Amniotic stem cell (primary cell): ENCODE measurements at places on chromosomes 4 and X.

GRCh38 chrX:127124871-127125270, 305.3 kb downstream of the PRR32 start:
- DNase-seq = no peak

DNA sequence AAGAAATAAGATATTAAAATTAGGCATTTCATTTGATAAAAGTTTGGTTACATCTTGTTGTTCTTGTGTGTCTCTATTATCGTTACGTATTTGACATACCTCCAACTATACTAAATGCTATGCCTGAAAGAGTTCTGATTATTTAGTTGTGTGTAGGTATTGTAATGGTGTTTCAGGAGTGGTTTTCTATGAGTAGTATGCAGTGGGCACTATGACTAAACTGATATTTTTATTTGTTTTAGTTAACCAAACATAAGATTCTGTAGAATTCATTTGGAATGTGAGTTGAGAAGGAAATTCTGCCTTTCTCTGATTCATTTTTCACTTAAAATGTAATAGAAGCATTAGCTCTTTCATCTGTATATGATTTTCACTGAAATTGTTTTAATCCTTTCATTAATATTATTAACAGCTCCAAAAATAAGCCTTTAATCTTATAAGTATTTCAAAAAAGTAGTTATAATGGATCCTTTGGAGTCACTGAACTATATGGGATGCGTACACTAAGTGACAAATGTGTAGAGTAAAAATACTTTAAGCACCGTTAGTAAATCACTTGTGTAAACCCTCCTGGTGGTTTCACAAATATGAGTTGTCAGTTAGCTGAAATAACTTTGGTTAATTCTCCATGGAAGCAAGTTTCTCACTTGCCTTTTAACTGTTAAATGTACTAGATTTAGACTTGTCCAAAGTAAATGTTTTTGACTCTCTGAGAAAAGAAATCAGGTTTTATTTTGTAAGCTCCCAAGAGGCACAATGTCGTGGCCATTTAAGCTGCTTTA, 388.7 kb downstream of the ADGRL3 start:
- no peak for DNase-seq

- no peak for DNase-seq
These were observed 151.6 kb downstream of the CBLL2 start for GRCh38 chrX:22424122-22424915.

DNA sequence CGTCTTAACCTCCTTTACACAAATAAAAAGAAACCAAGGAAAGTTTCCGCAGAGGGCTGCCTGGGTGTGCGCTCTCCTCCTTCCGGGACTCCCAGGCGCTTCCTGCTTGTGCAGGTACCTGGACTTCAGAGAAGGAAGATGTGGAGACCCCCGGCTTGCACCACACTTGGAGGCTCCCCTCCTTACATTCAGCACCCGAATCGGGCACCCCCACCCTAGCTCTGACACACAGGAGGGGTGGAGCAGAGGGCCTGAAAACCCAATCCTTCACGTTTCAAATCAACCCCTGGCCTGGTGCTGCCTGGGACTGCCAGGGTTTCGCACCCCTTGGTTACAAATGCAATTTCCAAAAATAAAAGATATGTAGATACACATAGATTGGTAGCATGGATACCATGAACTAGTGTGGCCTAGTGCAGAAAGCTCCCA, 3.1 kb downstream of the NKX3-2 start:
- DNase-seq = no peak

GRCh38 chr4:38008571-38009021, 48.4 kb downstream of the PTTG2 start:
- DNase-seq = no peak

- no peak for DNase-seq
These were observed 69.9 kb upstream of the BRS3 start for GRCh38 chrX:136417806-136418205.

GRCh38 chr4:168731006-168731636, 234.3 kb downstream of the PALLD start:
- DNase-seq = no peak

DNA sequence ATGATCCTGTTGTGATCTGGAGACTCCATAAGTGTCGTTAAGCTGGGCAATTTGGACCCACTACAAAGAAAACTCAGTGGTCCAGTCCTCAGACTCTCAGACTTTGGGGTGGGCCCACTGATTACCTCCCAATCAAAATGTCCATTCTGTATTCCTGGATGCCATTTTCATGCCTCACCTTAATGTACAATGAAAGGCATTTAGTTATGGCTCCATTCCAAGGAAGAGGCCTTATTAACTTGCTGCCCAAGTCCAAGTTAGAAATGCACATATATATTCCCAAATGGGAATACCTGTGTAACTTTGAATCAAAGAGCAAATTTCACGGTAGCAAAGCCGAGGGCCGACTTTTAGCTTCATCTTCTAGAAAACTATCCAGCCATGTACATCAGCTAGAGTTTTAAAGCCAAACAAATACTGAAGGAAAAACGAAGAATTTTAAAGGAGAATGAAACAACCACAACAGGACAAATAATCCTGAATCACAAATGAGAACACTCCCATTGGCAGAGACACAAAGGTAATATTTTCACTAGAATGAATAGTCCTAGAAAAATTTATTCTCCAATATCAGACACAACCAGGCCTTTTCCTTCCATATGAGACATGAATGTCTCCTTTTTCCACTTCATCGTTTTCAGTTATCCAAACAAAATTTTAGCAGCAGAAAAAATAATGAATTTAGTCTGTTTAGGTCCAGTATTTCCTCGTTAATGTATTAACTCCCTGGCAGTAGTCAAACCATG, 63.7 kb upstream of the HHIP start:
- no peak for DNase-seq

DNA sequence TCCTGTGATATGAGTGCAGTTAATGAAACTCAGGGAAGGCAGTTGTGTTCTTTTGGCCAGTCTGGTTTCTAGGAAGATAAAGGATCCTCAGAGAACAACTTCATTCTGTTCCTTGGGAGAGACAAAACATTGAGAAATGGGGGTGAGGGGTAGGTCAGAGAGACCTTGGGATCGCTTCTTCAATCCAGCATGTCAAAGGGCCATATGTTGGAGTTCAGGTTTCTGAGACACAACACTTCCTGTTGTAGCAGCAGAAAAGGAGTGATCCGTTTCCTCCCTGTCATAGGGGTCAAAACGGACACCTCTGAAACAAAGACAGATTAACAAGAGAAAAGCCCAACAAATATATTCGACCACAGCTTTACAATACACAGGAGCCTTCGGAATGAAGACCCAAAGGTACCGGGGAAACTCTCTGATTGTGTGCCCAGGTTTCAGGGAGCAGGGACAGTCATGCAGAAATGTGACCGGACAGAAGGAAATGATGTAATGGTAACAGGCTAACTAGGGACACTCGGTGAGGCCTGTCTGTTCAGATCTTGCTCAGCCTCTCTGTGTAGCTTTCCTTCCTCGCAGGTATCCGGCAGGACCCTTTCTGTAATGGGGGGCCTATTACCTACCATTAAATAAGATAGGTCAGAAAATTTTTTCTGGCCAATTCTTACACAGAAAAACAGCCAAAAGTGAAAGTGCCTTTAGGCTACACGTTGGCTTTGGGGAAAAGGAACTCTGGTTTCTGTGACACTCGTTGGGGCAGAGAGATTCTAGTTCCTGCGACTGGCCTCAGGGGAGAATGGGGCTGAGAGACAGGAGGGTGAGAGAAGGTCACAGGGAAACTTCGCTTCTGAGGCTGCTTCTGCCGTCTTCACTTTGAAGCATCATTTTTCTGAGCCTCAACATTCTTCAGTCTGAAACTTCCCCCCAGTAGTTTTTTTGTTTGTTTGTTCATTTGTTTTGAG, 103.3 kb upstream of the TLR3 start:
- no peak for DNase-seq

GRCh38 chr4:73817341-73817740, 19.1 kb upstream of the CXCL6 start:
- no peak for DNase-seq

DNA sequence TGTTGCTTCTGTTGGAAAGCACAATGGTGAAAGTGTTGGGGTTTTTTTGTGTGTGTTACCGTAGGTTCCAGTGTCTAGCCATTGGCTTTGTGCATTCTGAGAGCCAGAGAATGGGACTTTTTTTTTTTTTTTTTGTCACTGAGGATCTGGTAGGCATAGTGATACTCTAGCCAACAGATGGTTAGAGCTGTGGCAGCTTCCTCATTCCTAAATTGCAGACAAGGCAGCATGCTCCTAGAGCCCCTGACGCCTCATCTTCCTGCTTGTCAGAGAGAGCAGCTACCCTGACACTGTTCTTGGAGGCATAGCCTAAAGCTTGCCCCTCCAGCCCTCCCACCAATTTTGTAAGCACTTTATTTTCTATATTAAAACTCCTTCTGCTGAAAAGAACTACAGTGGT, 27.0 kb downstream of the ARHGEF9 start:
- DNase-seq = no peak

GRCh38 chrX:87299563-87300160, 217.9 kb upstream of the KLHL4 start:
- DNase-seq = no peak

DNA sequence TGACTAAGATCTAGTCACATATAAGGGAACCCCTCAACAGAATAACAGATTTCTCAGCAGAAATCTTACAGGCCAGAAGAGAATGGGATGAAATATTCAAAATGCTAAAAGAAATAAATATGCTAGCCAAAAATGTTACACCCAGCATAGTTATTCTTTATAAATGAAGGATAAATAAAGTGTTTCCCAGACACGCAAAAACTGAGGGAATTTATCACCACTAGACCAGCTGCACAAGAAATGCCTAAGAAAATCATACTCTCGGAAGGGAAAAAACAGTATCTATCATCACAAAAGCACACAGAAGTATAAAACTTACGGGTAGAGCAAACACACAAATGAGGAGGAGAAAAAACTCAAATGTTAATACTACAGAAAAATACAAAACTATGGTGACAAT, 162.1 kb downstream of the HHIP start:
- DNase-seq = no peak

DNA sequence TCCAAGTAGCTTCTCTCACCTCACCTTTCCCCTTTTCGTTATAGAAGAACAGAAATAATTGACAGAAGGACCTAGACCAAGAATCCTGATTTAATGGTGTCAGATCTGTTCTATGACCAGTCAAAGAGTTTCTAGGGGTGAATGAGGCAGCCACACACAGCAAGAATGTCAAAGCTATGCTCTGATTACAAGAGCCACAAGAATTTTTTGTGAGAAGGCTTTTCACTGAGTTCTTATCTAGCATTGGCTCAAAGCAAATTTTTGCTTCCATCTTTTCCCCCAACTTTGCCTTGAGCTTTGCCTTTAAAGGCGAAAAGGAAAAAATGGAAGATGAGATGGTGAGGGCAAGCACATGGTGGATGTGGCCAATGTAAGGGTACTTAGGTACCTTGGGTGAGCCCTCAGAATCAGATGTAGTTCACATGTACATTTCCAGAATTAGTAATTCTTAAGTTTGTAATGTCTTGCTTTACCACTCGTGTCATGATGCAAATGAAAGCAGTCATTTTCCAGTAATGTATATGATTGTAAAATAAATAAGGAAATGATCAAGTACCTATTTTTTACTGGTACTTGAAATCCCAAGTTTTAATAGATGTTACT, 23.5 kb downstream of the FMR1 start:
- DNase-seq = no peak

- no peak for DNase-seq
These were observed 67.4 kb downstream of the IRF2 start for GRCh38 chr4:184406958-184407391.

DNA sequence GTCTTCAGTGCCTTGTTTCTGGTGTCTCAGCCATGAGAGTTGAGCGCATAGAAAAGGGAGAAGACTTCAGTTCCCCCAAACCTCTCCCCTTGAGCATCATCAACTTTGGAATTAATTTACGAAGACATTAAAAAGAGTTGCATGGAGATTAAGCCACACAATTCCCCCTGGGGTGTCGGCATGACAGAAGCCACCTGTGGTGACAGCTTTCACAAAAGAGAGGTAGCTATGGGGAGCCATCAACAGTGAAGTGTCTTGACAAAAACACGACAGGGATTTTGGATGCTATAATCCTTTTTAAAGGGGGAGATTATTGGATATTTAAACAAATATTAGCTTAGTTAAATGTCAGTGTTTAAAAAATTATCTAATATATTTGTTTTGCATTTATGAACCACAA, 307.6 kb downstream of the LDB2 start:
- no peak for DNase-seq

DNA sequence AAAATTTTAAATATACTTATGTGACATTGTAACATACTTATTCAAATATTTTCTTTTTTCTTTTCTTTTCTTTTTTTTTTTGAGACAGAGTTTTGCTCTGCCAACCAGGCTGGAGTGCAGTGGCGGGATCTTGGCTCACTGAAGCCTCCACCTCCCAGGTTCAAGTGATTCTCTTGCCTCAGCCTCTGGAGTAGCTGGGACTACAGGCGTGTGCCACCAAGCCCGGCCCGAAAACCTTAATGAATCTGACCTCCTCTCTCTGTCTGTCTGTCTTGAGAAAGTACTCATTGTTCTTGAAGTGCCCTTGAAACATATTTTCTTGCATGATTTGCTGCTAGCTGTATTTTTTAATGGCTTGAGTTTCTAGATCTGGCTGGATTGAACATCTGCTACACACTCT, 136.8 kb downstream of the ANAPC4 start:
- no peak for DNase-seq

DNA sequence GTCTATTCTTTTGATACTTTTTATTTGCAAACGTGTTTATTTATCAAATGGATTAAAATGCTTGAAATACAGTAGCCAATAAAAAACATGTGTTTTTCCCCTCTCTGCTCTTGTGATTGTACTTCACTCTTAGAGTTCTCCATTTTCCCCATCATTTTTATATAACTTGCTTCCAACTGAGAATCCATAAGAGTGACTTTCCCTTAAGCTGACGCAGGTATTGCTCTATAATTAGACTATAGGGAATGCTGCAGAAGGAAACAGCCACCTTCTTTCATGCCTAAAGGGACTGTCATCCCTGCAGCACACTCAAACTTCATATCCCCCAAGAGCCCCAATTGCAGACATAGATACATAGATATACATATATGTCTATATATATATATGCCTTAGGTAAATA, 456.9 kb downstream of the ADGRL3 start:
- DNase-seq = no peak

GRCh38 chrX:69238114-69238886, 73.0 kb upstream of the PJA1 start:
- no peak for DNase-seq

GRCh38 chrX:15475021-15475420, 18.1 kb downstream of the PIR start:
- DNase-seq = no peak

- DNase-seq = no peak
These were observed 70.7 kb downstream of the SUPT20HL2 start for GRCh38 chrX:24243188-24243587.
